Activated naive CD8-positive, alpha-beta T cell treated with anti-CD3 and anti-CD28 coated beads, Interleukin-2, amount 50 U/mL, for 16 hours (primary cell): ENCODE measurements at places on chromosomes 5 and 9.

DNA sequence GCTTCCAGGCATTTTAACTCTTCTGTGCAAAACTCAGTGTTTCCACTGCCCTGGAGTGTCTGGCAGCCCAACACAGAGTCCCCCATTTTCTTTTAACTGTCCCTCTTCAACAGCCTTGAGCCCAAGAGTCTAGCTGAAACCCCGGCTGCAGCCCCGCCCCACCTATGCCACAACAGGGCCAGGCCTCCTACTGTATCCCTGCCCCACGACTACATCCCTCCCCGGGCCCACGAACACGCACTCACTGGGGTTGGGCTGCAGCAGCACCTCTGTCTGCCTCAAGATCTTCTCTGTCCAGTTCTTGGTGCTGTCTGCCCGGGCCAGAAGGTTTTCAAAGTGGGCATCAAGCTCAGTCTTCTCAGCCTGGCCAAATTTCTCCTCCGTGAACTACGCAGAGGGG is 6.1 kb downstream of the SH3GLB2 start:
- DNase-seq = no peak

DNA sequence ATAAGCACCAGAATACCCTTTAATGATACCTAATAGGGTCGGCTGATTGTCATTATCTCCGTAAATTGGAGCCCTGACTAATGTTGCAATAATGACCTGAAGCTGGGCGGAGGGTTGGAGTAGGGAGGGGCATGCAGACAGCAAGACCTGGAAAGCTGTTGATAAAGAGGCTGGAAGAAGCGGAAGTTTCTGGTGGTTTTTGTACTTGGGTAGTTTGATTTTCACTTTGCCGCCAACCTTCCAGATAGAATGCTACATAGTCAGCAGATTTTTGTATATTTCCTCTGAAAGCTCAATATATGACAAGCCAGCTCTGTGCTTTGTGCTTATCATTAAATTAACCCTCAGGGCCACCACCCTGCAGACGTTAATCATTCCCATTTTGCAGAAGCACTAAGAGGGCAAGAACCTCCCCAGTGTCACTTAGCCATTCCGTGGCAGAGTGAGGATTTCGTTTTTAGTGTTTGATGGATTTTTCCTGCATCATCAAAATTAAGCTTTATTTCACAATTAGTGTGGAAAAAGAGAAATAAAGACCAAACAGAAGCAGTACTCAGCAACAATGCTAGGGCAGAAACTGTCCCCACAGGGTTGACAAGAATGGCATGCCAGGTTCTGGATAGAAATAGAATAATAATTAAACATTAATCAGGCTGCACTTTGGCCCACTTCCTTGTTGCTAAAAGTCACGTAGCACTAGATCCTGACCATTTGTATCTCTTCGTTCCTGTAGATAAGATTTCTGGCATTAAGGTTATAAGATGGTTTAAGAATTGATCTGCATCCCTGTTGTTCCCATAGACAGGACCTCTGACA is 34.7 kb downstream of the DIRAS2 start:
- DNase-seq = no peak

GRCh38 chr5:177612215-177612673 is 12.3 kb downstream of the B4GALT7 start:
- DNase-seq = no peak

GRCh38 chr5:97377582-97377981 is 194.5 kb upstream of the RIOK2 start:
- DNase-seq = no peak

DNA sequence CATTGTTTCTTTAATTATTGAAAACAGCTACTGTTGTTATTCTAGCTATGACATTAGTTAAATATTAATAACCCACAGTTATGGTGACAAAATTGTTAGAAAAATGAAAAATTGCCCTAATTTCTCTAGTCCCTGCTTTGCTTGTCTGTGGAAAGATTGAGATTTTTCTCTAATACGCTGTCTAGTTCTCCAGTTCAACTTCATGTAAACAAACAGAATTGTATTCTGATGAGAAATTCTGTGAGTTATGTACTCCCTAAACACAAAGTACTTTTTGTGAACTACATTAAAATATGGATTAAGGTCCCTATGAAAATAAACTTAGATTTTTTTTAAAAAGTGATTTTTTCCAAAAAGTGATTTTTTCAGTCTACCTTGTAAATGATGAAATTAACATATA is 8.7 kb downstream of the SLF1 start:
- no peak for DNase-seq

DNA sequence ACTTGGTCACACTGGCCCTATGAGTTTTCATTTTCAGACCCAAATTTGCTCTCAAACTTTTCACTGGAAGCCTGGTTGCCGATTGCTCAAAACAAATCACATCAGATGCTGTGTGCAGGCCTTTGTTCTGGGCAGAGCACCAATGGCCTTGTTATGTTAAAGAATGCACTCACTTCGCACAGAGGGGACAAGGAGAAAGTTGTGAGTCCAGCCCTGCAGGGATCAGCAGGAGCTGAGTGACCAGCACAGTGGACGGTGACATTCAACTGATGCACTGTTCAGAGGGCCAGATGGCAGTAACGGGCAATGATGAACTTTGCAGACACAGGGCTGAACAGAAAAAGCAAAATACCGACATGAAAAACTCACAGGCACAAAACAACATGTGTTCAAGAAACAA is 86.1 kb downstream of the BARX1 start:
- no peak for DNase-seq

GRCh38 chr5:66345281-66345680 is 201.2 kb downstream of the SREK1 start:
- no peak for DNase-seq

DNA sequence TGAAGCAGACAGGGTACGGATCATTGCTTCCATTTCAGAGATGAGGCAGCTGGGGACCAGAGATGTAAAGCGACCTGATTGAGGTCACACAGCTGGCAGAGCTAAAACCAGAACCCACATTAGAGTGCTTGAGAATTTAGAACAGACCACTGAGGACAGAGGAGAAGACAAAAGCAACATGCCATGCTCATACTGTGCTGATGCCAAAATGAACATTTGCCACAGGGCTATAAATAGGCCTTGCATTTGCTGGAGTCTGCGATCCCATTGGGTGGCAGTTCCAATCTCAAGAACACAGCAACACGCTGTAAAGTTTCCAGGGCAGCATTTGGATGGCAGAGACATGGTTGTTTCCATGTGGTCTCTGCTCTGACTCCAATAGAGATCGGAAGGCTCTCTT is 222.4 kb upstream of the TBC1D2 start:
- no peak for DNase-seq

GRCh38 chr5:82403026-82403425 is 124.9 kb upstream of the RPS23 start:
- DNase-seq = no peak

DNA sequence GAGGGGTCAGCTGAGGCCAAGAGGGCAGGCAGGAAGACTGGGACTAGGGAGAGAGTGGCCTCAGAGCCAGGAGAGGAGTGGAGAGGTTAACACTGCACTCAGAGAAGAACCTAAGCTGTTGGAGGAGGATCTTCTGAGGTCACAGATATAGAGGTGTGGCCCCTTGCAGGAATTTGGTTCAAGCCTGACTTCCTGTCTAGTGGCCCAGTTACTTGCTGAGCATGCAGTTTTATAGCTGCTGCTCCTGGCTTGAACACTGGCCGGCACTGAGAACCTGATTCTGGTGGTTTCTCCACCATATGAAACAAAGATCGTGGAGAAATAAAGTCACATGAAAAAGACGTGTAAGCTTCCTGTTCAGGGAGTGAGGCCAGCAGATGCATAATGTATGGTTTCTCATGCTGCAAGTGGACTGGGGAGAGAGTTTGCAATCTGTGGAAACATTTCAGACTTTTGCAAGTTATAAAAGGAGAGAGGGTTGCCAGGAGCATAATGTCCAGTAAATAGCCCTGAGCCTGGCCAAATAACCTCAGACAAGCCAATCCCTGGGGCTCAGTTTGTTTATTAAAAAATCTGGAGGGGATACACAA is 82.6 kb downstream of the GALNT10 start:
- DNase-seq = no peak

GRCh38 chr5:109038209-109038840 is 290.6 kb downstream of the FER start:
- no peak for DNase-seq

GRCh38 chr9:137784641-137785513 is 92.7 kb upstream of the CACNA1B start:
- no peak for DNase-seq

DNA sequence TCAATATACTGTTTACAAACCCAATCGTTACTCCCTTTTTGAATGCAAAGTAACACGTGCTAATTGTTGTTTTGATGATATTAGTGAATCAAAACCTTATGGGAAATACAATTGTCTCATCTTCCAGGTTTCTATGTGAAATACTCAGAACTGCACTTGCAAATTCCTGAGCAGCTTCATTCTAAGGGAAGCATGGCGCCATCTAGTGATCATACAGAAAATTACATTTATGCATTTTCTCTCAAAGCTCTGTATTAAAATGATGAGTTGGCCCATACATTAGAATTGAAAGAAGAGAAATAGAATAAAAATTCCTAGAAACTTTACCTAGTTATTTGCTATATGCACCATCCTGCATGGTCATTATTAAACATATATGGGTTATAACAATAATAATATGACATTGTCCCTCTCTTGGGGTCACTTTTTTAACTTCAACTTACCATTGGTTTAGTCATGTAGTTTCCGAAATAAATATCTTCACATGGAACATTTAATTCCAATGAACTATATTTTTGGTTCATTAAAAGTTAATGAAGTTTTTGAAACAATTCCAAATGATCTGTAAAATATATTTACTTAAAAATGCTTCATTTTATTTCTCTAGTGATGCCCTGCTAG is 220.0 kb downstream of the PDE4D start:
- no peak for DNase-seq

DNA sequence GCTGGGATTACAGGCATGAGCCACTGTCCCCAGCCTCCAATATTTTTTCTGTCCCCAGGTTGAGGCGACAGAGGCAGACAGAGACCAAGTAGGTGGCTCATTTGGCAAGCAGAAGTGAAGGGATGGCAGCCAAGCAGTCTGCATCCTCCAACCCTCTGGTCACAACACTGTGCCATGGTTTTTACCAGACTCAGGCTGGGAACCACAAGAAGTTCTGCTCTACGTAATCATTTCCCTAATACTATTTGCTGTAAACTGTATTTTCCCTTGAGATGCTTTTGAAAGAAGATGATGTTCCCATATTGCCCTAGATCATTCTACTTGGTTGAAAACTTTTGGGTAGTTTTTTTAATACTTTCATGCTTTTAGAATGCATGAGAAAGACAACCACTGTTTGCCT is 40.5 kb downstream of the PTTG1 start:
- DNase-seq = no peak

DNA sequence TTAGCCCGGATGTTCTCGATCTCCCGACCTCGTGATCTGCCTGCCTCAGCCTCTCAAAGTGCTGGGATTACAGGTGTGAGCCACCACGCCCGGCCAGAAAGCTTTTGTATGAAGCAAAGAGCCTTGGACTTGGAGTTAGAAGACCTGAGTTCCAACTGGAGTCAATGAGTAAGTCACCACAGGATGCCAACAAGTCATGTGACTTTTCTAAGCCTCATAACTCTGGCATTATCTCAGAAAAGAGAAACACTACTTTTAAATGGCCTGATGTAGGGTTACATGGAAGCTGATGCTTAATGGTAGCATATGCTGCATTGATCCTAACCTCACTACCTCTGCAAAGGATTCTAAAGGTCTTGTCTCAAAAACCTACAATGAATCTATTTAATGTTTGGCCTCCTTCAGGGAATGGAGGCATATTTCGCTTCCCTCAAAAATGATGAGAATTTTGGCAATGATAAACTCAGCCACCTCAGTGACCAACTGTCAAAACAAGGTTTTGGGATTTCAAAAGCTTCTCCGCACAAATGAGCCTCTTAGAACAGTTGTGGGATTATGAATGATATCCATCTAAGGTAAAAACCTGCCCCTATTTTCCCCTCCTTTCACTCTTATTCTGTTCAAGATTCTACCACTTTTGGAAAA is 236.8 kb downstream of the ACTL7B start:
- DNase-seq = no peak

- peak; percentile 27 for DNase-seq
Measured at GRCh38 chr9:128587453-128587852, 35.1 kb downstream of the SPTAN1 start.

DNA sequence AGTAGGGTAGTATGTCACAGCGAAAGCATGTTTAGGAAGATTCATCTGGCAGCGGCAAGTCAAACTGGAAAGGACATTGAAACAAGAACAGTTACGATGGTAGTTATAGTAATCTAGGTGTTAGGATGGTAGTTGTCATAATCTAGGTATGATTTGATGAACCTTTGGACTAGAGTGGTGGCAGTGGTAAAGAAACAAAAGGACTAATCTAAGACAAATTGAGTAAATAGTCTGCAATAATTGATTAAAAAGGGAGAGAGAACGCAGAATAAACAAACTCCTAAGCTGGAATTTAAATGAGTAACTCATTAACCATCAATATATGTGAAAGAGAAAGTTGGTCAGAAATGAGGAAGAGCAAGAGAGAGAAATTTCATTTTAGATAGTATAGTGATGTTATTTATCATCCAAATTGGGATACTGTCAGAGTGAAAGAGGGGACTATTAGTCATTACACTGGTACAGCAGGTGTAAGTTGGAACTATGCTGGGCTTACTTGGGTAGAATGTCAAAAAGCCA is 56.8 kb downstream of the MTREX start:
- DNase-seq = no peak

- no peak for DNase-seq
Measured at GRCh38 chr9:80061940-80062339, 490.2 kb downstream of the TLE4 start.

DNA sequence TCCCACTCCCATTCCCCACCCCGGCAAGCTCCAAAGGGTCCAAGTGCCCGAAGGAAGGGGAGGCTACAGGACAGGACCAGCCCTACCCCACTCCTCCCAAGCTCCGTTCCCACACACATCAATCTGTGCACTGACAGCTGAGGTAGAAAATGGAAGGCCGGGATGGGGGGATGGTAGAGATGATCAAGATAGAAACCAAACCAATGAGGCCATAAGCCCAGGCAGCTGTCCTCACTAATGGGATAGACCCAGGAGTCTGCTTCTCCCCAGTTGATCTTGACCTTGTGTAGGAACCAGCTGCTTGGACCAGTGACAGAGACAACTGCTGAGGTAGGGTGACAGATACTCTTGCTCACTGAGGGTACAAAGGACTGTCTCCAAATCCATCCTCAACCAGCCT is 38.6 kb downstream of the B4GALT1 start:
- DNase-seq = no peak

DNA sequence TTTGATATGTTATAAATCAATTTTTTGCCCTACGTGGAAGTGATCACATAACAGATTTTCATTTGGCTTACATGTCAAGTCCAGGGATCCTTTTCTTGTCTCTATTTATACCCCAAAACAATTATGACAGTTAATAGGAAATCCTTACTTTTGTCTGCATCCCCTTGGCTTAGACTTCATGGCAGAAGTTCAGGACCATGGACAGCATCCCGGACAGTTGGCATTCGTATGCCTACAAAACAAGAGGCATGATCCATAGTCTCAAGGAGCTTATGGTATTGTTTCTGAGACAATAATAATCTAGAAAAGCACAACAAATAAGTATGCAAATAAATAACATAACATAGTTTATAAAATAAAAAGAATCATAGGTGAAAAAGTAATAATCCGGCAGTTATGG is 214.3 kb upstream of the GRIA1 start:
- no peak for DNase-seq
